Left ventricle myocardium inferior (tissue), 1 donor: ENCODE measurements at places on chromosomes 13 and 19. TPM values are rescaled to one million over a fixed set of nuclear protein-coding genes. Genes with fewer than 3 reads are reported as not detected.

GRCh38 chr13:30730526-30730925, 4.8 kb upstream of the ALOX5AP start:
- no peak for DNase-seq

DNA sequence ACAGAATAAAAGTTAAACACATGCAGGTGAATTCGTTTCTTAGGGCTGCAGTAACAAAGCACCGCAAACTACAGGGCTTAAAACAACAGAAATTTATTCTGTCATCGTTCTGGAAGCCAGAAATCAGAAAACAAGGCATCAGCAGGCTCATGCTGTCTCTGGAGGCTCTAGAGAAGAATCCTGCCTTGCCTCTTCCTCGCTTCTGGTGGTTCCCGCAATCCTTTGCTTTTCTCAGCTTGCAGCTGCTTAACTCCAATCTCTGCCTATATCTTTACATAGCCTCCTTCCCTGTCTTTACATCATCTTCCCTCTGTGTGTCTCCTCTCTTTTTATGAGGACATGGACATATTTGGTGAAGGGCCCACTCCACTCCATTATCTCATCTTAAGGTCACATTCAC, 6.2 kb upstream of the NBEA start:
- no peak for DNase-seq

- DNase-seq = no peak
Observed at GRCh38 chr19:861756-862580, 2.5 kb downstream of the CFD start.

- DNase-seq = no peak
Observed at GRCh38 chr19:50797429-50797780, 7.2 kb downstream of the ACP4 start.

DNA sequence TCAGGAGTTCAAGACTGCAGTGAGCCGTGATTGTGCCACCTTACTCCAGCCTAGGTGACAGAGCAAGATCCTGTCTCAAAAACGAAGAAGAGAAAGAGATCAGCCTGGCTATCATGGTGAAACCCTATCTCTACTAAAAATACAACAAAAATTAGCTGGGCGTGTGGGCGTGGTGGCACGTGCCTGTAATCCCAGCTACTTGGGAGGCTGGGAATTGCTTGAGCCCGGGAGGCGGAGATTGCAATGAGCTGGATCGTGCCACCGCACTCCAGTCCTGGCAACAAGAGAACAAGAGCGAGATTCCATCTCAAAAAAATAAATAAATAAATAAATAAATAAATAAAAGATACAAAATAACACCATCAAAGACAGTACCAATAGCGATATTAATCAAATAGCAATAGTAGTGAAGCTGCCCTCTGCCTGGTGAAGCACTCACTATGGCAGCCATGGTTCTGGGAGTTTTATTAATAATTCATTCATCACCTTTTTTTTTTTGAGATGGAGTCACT, 53.9 kb downstream of the NFIC start:
- DNase-seq = no peak

GRCh38 chr19:42424345-42424707, 2.9 kb downstream of the LIPE start:
- no peak for DNase-seq

GRCh38 chr13:108987517-108987916, 358.1 kb downstream of the MYO16 start:
- DNase-seq = no peak

GRCh38 chr19:40360020-40360707, 11.7 kb downstream of the PLD3 start:
- DNase-seq = no peak

- DNase-seq = no peak
Observed at GRCh38 chr13:97107815-97108529, 113.7 kb upstream of the OXGR1 start.

DNA sequence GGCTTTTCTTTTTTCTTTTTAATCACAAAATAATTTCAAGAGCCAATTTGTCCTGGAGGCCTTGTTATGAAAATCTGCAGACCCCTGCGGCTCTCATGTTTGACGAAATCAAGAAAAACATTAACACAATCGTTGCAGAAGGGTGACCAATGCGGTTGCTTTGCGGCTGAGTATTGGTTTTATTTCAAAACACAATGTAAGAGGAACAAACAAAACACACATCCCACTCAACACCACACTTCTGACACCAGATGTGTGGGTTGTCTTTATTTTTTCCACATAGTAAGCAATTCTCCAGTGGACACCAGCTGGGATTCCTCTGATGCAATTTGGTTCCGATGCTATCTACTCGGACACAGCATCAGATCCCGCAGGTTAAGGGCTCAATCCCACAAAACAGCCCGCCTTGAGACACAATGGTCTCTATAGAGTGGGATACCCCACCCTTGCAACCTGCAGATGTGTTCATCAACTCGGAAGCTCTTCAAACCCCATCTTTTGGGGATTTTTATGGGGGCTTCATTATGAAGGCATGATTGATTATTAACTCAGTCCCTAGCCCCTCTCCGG, 21.9 kb upstream of the CCDC124 start:
- DNase-seq = no peak

GRCh38 chr19:39341129-39341718, 997 bp upstream of the SAMD4B start:
- DNase-seq = peak; percentile 27

- DNase-seq = no peak
Observed at GRCh38 chr19:32779082-32779481, 59.5 kb downstream of the TDRD12 start.

GRCh38 chr19:5588906-5589676, 21.3 kb upstream of the TINCR start:
- no peak for DNase-seq

DNA sequence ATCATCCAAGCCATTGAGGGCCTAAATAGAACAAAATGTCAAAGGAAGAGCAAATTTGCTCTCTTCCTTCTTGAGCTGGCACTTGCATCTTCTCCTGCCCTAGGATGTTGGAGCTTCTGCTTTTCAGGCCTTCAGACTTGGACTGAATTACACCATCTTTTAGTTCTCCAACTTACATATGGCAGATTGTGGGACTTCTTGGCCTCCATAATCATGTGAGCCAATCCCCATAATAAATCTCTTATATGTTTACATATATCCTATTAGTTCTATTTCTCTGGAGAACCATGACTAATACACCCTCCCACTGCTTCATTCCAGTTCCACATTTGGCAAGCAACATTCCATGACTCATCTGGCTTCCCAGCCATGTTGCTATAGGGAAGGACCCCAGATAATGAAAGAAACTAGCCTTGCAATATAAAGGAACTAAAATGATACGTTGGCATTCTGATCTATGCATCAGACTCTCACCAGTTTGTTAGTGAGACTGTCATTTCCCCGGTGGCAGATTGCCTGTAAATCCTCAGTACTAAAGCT, 11.0 kb upstream of the ACOD1 start:
- DNase-seq = no peak

GRCh38 chr13:61417086-61417570, 1.5 kb upstream of the PCDH20 start:
- DNase-seq = no peak

GRCh38 chr13:95441326-95441725, 111.2 kb upstream of the CLDN10 start:
- DNase-seq = no peak

GRCh38 chr19:32861596-32861995, 8.0 kb downstream of the SLC7A9 start:
- no peak for DNase-seq

DNA sequence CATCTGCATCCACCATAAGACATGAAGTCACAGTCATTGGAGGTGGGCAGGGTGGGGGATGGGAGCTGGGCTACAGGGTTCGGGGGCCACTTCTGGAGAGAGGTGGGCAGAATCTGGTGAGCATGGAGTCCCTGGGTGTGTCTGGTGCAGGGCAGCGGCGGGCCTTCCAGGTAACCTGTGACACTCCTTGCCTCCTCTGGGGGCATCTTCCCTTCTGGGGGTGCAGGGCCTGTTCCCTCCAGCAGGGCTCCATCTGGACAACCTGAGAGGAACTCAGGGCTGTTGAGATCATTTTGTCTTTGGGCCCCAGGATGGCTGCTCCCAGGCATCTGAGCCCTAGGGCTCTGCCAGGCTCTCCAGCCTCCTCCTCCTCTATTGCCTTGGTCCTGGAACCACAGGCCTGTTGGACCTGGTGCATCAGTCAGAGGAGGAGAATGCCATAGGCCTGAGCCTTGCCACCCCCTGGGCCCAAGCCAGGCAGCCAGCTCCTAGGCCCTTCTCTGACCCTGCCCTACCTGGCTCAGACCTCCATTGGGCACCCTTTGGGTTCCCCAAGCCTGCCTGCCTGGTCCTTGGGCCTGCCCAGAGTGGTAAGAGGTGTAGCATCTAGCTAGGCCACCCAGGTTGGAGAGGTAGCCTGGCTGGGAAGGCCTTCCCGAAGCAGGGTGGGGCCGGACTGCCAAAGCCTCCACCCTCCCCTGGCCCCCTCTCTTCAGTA, 13.4 kb downstream of the LYL1 start:
- no peak for DNase-seq

DNA sequence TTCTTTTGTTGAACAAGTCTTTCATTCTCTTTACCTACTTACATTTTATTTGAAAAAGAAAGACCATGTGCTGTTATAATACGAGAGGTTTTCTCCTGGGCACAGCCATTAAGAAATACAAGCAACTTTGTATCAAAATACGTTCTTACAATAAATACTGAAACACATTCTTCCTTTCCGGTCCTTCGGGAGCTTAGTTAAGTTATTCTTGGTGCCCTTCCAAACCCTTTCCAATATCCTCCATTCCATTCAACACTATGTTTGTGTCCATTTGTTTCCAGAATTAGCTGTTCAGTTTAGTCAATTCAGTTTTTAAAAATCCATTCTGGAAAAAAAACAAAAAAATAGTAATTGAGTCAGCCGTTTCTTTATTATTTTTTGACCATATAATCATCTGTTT, 746.8 kb upstream of the SLC10A2 start:
- DNase-seq = no peak

GRCh38 chr19:27748551-27749152, 1464.3 kb downstream of the UQCRFS1 start:
- no peak for DNase-seq

GRCh38 chr13:106145997-106146864, 389.2 kb downstream of the EFNB2 start:
- no peak for DNase-seq

DNA sequence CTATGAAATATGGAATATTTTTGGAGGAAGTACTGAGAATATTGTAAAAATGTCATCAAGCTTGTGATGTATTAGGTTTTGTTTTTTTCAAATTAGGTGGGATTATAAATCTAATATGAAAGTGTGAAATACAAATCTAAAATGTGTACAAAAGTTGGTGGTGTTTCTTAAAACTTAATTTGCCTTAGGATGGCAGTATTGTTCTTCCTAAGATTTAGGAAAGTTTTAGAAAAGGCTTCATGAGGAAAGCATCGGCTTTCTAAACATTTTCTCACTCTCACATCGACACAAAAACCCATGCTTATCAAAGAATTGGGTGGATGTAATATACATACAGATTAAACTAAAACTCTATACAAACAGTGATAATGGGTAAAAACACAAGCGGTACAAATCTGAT, 972.0 kb upstream of the PCDH20 start:
- DNase-seq = no peak

Gene LDLR
- 8.2 TPM for total RNA-seq

Gene ZIC2
- not detected for total RNA-seq

Gene TSKS
- 0.38 TPM for total RNA-seq

Gene LILRA1
- 0.22 TPM for total RNA-seq

Gene CYP4F3
- total RNA-seq = not detected

Gene RASAL3
- 1.5 TPM for total RNA-seq

Gene FAM32A
- total RNA-seq = 34.3 TPM

Gene PROSER3
- total RNA-seq = 4.8 TPM

Gene ZNF714
- 1.7 TPM for total RNA-seq

Gene SYNGR4
- total RNA-seq = not detected

Gene TNNI3
- 7,701 TPM for total RNA-seq

Gene TMPRSS9
- total RNA-seq = not detected

Gene RAB3D
- 7.2 TPM for total RNA-seq
